ENCODE measurements at places on chromosomes 6 and 20.
A peak's percentile ranks its signal among the peaks of the same experiment; 100 is the strongest.

GRCh38 chr20:50646483-50646996 is 44.8 kb downstream of the RIPOR3 start:
- DNase-seq = peak; percentile 79

DNA sequence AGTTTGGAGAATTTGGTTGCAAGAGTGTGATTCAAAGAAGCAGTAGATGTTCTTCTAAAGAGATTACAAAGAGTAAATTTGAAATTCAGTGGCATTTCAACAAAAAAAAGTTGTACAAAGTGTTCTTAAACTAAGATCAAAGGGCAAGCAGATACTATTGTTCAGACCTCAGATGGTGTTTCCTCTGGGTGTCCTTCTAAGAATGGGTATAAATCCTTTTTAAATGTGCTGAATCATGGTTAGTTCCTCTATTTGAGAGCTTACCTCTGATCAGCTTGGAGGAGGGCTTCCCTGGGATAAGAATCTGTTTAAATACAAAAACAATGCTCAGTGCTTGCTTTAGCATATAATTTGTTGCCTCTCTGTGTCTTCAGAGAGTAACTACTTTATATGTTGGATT is 6.3 kb downstream of the BMP6 start:
- peak; percentile 84 for DNase-seq

DNA sequence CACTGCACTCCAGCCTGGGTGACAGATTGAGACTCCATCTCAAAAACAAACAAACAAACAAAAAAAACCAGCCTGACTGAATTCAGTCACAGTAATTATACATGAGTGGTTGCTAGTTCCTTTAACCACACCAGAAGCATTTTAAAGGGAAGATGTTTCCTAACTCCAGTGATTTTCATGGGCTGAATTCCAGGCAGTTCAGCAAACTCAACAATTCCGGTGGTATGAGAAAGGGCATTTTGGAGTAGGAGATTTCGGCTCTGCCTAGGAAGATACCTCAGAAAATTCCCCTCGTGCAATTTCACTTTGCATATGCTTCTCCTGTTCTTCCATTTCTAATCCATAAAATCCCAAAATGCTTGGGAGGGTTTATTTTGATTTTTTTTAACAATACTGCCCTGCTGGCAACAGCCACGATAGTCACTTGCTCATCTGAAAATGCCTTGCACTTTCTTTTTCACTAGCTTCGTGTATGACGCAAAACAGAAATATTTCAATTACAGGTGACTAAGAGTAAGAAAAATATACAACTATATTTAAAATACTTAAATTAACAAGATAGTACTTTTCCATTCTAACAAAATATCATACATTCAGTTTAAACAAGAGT is 48.3 kb upstream of the IPCEF1 start:
- peak; percentile 36 for DNase-seq

- no peak for DNase-seq
These were observed 546 bp upstream of the KLHL32 start for GRCh38 chr6:96923871-96924493.

- DNase-seq = no peak
These were observed 669.6 kb upstream of the NRSN1 start for GRCh38 chr6:23456396-23456795.

GRCh38 chr6:136317971-136318370 is 28.3 kb upstream of the BCLAF1 start:
- DNase-seq = no peak

GRCh38 chr6:108596956-108597355 is 36.2 kb downstream of the FOXO3 start:
- DNase-seq = no peak

- DNase-seq = no peak
These were observed 24.7 kb downstream of the ENTPD6 start for GRCh38 chr20:25220021-25220730.

DNA sequence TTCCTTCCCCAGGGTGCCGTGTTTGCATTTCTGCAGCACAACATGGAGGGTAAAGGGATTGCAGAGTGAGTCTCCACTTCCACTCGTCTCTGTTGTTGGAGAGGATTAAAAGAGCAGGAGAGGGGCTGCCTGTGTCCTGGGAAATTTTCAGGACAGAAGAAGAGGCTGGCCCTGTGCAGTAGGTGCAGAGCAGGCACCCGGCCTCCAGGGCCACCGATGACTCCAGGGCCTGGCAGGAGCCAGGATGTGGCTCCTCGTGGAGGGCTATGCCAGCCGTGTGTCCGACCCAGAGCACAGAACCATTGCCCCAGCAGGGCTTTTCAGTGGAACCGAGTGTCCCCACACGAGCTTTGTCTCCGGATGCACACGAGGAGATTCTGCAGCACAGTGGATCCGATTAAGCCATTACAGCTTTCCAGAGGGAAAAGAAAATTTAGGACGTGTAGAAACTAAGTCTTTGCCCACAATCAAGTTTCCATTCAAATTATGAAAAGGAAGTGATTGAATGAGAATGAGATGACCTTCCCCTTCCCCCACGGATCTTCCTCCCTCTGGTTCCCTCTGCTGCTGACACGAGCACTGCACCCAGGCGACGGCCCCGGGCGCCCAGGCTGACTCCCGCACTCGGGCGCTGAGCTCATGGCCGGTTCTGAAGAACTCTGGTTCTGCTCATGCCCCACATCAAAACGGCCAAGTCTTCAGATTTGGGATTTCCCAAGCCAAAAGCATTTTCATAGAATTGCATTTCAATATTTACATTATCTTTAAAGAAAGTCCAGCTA is 43.1 kb upstream of the UNC93A start:
- DNase-seq = no peak

- DNase-seq = no peak
These were observed 1.4 kb downstream of the IL22RA2 start for GRCh38 chr6:137171824-137172733.
